ENCODE measurements at places on chromosomes 2 and 18.
A peak's percentile ranks its signal among the peaks of the same experiment; 100 is the strongest.

DNA sequence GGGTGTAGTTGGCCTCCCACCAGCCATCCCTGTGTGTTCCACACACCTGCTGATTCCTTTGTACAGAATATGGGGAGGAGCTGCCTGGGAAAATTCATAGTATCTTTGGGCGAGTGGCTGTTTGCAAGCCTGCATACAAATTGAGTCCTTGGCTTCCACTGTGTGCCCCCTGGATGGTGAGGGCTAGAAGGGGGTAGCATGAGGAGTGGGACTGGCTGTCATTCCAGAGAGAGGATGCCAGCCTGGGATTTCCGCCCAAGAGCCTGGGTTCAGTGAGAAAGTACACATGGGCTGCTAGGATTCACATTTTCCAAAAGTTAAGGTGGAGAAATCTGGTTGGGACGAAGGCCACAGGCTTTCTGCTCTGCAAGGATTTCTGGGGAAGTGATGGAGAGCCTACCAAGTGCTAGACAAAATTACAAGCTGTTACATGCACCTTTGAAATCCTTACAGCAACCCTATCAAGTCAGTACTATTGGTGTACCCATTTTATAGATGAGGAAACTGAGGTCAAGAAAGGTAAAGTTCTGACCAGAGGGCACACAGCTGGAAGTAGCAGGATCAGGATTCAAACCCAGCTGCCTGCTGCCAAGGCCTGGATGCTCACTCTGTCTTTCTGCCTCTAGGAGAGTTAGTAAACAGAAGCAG is 606 bp upstream of the TOGARAM2 start:
- no peak for DNase-seq

- DNase-seq = no peak
Measured at GRCh38 chr2:12361506-12361905, 355.2 kb upstream of the TRIB2 start.

- no peak for DNase-seq
Measured at GRCh38 chr2:69381337-69381737, 5.7 kb downstream of the GFPT1 start.

DNA sequence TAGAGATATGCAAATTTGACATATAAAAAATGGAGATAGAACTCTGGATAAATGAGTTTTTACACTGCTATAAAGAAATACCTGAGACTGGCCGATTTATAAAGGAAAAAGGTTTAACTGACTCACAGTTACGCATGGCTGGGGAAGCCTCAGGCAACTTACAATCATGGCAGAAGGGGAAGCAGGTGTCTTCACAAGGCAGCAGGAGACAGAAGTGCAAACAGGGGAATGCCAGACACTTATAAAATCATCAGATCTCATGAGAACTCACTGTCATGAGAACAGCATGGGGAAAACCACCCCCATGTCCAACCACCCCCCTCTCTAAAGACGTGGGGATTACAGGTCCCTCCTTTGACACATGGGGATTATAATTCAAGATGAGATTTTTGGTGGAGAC is 1540.2 kb upstream of the SLC39A10 start:
- no peak for DNase-seq

DNA sequence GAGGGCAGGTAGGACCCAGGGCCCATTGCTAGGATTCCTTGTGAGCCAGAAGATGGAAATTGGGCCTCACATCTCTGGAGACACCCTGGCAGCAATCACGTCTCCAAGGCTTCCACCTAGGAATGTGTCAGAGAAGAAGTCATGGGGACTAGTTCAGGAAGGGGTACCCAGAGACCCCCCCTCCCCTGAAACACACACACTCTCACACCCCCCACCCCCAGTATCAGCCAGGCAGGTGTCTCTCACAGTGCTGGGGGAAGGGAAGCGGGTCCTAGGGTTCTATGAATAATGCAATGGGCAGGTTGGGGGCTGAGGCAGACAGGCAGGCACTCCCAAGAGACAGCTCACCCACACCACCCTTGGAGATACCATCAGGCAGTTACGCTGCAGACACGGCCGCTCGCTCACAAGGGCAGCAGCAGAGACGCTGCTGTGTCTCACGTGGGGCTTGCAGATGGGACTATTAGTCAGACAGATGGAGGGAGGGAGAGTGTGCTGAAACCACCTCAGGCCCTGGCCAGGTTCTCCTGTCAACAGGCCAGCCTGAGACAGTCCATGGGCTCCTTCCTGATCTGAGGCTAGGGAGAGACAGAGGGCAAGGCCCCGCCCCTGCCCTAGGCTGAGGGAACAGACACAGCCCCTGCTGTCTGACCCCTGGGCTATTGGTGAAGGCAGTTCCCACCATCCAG is 134.6 kb downstream of the CYP26B1 start:
- no peak for DNase-seq

GRCh38 chr2:41123341-41123740 is 671.5 kb upstream of the SLC8A1 start:
- no peak for DNase-seq

- DNase-seq = no peak
Measured at GRCh38 chr2:132567682-132568081, 102.3 kb downstream of the LYPD1 start.

GRCh38 chr18:3889803-3890202 is 439.8 kb downstream of the TGIF1 start:
- DNase-seq = no peak

GRCh38 chr2:120298173-120298835 is 45.7 kb downstream of the RALB start:
- DNase-seq = no peak

GRCh38 chr2:172925600-172925999 is 150.0 kb upstream of the MAP3K20 start:
- no peak for DNase-seq

- no peak for DNase-seq
Measured at GRCh38 chr2:10949835-10950234, 38.1 kb downstream of the KCNF1 start.

DNA sequence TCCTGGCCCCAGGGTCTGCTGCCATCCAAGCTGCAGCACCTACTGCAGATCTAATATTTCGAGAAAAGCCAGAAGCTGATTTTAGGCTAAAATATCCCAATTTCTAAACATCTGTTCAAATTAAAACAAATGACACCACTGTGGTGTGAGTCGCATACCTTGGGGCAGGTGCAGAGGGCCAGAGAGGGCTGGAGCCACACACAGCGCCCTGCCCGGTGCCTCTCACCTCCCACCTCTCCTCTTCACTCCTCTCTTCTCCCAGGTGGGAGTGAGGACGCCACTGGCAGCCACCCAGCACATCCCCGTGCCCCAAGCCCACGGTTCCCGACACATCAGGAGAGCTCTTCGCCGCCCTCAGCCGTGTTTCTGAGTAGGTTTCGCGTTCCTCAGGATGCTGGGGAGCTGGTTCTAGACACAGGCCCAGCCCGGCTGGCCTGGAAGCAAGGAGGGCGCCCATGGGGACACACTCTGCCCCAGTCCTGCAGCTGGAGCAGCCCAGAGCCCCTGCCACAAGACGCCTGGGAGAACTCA is 21.4 kb downstream of the THAP4 start:
- no peak for DNase-seq

GRCh38 chr2:222535477-222535876 is 111.1 kb downstream of the SGPP2 start:
- DNase-seq = no peak

DNA sequence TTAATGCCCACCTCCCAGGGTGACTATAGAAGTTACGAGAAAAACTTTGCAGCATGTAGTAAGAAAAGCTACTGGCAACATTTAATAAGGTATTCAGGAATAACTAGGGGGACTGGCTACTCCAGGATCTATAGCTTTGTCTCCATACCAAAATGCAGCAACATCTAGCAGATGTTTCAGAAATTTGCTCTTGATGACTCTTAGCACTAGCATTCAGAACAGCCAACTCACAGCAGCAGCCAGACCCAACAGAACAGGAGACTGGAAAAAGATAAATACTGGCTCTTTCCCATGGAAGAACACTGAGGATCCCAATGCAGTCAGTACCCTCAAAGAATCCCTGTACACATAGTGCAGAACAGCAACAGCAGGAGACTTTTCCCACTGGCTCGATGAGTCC is 105.0 kb downstream of the PRKRA start:
- no peak for DNase-seq

GRCh38 chr2:24791452-24791851 is 1.7 kb downstream of the PTRHD1 start:
- no peak for DNase-seq

- DNase-seq = no peak
Measured at GRCh38 chr2:55759271-55759921, 65.8 kb upstream of the PNPT1 start.

DNA sequence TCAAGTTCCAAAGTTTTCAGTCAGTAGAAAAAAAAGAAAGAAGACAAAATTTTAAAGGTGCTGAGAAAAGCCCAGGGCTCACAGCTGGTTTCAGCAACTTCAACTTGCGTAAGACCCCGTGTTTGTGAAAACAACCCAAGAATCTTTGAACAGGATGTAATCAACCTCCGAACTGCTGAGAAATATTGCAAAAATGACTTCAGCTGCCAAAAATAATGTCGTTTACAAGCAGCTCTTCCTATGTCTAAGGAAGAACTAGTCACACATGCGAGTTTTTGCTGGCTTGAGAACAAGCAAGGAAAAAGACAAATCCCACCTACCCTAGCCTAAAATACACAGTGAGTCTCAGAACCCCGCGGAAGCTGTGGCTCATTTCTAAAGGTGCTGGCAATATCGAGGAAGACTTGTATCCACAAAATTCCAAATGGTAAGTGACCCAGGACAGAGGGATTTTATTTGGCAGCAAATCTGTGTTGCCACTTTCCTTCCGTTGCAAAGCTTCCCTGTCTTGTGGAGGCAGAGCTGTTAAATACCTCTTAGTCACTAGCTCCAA is 59.8 kb upstream of the SLC8A1 start:
- no peak for DNase-seq

- DNase-seq = no peak
Measured at GRCh38 chr18:9434122-9434701, 41.1 kb upstream of the RALBP1 start.

- DNase-seq = no peak
Measured at GRCh38 chr2:238843476-238843875, 4.4 kb upstream of the TWIST2 start.

GRCh38 chr2:209495855-209496585 is 72.2 kb downstream of the MAP2 start:
- no peak for DNase-seq

GRCh38 chr2:216920143-216920876 is 60.4 kb upstream of the TNP1 start:
- DNase-seq = no peak

GRCh38 chr2:204967199-204967960 is 422.1 kb downstream of the PARD3B start:
- peak; percentile 75 for DNase-seq

DNA sequence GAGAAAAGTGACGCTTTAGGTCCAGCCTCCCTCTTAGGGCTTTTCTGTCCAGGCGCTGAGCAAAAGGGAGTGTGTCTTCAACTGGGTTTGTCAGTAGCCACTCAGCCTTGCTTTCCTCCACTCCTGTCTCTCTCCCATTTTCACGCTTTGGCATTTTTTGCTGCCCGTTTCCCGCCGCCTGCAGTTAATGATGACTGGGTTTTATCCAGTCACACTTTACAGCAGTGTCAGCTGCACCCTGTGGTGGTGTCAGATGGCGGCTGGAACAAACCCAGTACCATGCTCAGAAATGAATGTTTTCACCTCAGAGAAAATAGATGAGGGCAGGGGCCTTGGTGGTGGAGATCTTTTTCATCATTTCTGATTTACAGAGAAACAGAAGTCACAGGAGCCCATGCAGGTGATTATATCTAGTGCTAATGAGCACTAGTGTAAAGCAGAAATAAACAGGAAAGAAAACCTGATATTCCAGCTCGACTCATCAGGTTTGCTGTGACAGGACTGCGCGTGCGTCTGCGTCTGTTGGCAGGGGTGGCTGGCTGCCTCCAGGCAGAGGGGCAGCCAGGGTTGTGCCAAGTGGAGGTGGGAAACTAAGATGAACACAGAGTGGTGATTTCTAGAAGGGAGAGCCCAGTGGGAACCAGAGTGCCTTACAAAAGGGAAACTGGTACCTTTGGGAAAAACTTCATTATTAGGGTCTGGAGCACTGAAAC is 139.9 kb downstream of the TANC1 start:
- DNase-seq = no peak

DNA sequence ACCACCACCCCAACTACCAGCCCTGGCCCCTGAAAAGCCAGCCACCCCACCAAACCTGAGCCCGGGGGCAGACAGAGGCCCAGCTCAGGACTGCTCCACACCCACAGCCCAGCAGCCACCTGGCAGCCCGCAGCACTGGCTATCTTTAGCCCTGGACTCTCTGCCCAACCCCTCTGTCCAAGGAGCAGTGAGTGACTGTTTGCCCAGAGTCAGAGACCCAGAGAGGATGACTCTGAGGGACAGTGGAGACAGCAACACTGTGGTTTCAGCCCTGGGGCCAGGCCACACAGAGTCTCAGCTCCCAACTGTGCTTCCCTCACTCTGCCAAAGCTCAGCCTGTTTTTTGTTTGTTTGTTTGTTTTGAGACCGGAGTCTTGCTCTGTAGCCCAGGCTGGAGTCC is 32.6 kb downstream of the BIN1 start:
- no peak for DNase-seq

DNA sequence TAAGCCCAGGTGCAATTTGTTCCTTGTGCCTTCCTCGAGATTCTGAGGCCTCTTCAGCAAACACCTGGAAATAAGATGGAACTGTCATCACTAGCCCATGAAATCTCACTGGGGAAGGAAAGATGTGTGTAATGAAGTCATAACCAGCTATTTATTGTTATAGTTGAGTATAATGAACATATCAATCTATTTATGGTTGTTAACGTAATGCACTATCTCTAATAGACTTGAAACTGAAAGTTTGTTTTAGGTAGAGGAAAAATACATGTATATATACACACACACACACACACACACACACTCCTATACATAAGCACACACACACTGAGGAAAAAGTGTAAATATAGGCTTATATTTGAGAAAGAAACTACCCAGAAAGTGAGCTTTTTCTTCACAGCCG is 62.8 kb downstream of the UGGT1 start:
- DNase-seq = no peak

GRCh38 chr2:22737144-22737543 is 647.8 kb upstream of the KLHL29 start:
- no peak for DNase-seq

GRCh38 chr2:113892004-113892710 is 2.3 kb downstream of the ACTR3 start:
- no peak for DNase-seq

DNA sequence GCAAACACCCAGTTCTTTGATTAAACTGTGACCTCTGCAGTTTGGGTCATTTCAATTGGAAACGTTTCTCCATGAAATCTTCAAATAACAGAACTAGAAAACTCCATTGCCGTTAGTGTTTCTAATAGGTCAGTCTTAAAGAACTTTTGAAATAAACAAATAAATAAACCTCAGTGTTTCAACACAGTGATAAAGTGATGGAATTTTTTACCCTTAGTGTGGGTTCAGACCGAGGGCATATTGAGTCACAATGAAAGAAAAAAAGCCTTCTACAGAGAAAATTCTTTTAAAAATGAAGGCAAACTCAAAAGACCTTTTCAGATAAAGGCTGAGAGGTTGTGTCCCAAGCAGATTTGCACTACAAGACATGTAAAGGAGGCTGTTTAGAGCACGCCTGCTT is 149.6 kb downstream of the NCKAP5 start:
- no peak for DNase-seq

DNA sequence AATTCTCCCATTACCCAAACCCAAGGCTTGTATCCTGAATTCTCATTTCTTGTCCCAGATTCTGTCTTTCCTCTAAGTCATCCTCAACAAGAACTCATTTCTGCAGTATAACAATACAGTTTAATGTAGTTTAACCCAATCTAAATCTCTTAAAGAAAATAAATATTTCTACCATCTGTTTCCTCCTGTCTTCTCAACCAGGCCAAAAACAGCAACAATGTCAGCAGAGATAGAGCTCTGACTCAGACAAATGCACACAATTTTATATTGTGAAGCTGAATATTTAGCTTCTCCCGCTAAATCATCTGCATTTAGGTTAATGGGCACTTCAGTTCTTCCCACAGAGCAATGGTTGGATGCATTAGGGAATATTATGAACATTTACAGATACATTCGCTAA is 35.7 kb upstream of the KYNU start:
- no peak for DNase-seq

Data from KG1 (cell line).